ENCODE measurements at places on chromosomes 2 and 18.

- ATAC-seq: no peak
These were observed 205.9 kb downstream of the ACKR3 start for GRCh38 chr2:236775511-236775910.

GRCh38 chr2:198376677-198377076 is 572.3 kb downstream of the PLCL1 start:
- ATAC-seq: no peak

DNA sequence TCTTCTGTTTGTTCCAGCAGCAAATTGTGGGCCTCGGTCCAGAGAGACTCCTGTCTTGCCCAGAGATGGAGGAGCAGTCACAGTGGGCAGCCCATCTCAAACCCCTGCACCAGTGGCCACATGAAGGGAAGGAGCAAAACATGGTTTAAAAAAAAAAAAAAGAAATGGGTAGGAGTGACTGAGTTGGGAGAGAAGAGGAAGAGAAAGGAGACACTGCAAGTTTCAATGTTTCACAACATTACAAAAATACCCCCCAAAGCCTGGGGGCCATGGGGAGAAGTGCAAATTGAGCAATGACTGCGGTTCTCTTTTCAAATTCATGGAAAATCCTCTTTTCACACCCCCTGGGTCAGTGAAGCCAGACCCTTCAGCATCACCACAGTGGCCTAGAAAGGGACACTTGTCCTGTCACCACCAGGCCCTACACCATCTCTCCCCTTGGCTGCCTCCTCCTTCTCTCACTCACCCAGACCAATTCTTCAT is 117.1 kb downstream of the ZFP36L2 start:
- no peak for ATAC-seq

DNA sequence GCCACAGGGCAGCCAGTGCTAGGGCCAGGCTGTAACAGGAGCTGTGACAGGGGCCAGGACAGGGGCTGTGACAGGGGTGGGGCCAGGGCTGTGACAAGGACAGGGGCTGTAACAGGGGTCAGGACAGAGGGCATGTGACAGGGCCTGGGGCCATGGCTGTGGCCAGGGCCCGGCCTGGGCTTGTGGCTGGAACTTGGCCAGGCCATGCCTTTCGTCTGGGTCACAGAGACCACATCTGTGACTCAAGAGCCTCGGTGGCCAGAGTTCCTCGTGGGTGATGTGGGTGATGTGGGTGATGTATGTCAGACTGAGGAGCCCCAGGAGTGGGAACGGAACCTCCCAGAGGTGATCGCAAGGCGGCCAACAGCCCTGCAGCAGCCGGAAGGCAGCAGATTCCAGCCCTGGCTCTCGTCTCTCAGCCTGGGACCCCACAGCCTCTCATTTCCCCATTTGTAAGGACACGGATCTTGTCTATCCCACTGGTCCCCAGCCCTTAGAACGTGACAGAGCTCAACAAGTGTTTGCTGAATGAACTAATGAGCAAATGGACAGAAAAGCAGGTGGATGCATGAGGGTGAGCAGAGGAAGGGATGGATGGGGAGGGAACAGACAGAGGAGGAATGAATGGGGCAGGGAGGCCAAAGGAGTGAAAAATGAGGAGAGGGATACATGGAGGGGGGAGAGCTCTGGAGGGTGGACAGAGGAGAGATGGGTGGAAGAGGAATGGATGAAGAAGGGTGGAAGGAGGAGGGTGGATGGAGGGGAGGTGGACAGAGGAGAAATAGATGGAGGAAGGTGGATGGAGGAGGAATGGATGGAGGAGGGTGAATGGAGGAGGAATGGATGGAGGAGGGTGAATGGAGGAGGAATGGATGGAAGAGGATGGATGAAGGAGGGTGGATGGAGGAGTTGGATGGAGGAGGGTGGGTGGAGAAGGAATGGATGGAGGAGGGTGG is 17.3 kb downstream of the ESPNL start:
- peak; percentile 18 for ATAC-seq

GRCh38 chr2:31137211-31138036 is 816 bp downstream of the GALNT14 start:
- peak; percentile 12 for ATAC-seq

- ATAC-seq: peak; percentile 57
These were observed 174.0 kb downstream of the SMAD2 start for GRCh38 chr18:47756364-47757016.

DNA sequence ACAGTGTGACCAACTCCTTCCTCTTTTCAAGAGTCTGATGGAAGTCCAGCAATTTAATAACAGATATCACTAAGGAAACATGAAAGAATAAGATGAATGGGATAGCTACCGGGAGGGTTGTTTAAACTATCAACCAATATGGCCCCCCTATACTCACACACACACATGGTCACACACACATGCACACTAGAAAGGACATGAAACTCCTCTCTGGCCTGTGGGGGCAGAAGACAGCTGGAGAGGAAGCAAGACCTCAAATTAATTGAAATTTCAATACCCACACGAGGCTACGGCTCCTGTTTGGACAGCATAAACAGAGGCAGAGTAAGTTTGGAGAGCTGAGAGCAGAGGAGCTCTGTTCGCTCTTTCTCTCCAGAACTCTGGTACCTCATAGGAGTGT is 34.7 kb upstream of the REEP1 start:
- no peak for ATAC-seq

GRCh38 chr2:67565761-67566160 is 168.6 kb downstream of the ETAA1 start:
- peak; percentile 74 for ATAC-seq

DNA sequence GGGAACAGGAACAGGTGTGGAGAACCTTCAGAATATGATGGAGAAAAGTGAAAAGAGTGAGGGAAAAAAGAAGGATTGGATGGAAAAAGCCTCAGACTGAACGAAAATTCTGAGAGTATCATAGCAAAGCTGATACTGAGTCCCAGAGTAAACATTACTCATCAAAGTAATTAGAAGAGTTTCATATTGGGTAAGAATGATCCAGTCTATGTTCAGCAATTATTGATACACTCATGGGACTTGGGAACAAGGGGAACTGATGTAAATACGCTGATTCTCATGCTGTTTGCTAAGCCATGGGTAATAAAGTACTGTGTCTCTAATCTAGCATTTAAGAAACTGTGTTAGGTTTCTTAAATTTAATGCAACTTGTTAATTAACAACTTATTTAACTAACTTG is 219.9 kb upstream of the NOL4 start:
- ATAC-seq: no peak

GRCh38 chr2:120348134-120348736 is 2.3 kb downstream of the INHBB start:
- ATAC-seq: no peak

GRCh38 chr2:61585383-61585782 is 47.2 kb upstream of the XPO1 start:
- no peak for ATAC-seq

DNA sequence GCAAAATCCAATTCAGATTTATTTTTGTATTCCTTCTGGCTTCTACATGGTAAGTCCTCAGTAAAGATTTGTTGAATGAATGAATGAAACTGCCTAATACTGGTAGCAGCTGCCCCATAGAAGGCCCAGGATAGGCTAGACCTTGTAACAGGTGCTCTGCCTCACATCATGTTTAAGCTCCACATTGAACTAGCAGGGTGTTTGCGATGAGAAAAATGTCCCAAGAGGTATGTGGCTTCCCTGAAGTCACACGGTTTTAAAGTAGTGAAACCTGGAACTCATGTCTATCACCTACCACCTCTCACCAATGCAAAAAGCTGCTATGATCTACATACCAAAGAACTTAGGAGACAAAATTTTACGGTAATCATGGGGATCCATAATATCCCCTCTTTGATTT is 765 bp upstream of the LHCGR start:
- ATAC-seq: no peak

- peak; percentile 88 for ATAC-seq
These were observed 85.2 kb upstream of the GRB14 start for GRCh38 chr2:164706522-164706921.

DNA sequence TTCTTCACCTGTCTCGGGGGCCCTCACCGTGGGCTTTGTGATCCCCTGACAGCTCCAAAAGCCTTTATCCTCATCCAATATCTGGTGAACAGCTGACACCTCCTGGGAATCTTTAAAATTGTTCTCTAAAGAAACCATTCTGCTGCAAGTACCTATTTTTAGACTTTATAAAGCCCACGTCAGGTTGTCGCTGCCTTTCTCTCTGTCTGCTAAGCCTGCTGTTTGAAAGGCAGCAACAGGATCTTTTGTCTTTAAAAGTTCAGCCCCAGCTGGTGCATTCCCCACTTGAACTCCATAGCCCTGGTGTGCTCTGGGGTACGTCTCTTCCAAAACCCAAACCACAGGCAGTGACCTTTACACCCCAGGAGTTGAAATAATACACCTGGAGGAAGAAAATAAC is 145.0 kb downstream of the NEDD4L start:
- no peak for ATAC-seq

DNA sequence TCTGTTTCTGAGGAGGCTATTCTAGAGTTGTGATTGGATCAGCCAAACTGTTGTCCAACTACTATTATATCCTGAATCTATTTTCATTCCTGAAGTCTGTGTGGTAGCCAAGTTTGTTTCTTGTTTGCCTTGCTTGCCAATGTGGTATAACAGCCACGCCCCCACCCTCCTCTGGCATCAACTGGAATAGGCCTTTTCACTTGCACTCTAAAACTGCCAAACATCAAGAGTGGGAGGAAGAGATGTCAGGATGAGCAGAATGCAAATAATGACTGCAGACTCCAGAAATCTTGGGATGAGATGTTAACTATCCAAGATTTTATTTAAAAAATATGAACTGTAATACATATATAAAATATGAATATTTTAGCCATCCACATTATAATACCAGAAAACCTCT is 246.1 kb downstream of the NRXN1 start:
- no peak for ATAC-seq

- ATAC-seq: no peak
These were observed 1.4 kb downstream of the AKAIN1 start for GRCh38 chr18:5195656-5196055.

DNA sequence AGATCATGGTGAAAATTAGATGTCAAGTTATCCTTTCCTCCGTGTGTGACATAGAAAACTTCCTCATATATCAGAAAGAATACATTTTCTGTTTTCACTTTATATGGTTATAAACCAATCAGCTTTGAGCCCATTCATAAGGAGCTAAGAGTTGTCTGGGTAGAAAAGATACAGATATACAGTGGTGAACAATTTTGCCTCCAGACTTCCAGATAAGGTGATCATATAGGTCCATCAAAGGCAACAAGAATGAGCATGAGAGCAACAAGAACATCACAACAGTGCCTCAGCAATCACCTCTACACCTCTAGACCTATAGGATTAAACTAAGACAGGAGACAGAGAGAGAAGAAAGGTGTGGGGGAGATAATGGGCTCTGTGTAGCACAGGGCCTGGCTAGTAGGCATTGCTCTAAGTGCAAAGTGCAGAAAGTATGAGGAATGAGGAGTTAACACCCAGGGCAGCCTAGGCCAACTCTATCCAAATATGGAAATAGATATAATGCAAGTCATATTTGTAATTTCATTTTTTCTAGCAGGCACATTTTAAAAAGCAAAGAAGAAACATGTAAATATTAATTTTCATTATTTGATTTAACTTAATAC is 8.3 kb downstream of the TNP1 start:
- ATAC-seq: no peak

- ATAC-seq: no peak
These were observed 406.0 kb upstream of the ZEB2 start for GRCh38 chr2:144925886-144926285.

DNA sequence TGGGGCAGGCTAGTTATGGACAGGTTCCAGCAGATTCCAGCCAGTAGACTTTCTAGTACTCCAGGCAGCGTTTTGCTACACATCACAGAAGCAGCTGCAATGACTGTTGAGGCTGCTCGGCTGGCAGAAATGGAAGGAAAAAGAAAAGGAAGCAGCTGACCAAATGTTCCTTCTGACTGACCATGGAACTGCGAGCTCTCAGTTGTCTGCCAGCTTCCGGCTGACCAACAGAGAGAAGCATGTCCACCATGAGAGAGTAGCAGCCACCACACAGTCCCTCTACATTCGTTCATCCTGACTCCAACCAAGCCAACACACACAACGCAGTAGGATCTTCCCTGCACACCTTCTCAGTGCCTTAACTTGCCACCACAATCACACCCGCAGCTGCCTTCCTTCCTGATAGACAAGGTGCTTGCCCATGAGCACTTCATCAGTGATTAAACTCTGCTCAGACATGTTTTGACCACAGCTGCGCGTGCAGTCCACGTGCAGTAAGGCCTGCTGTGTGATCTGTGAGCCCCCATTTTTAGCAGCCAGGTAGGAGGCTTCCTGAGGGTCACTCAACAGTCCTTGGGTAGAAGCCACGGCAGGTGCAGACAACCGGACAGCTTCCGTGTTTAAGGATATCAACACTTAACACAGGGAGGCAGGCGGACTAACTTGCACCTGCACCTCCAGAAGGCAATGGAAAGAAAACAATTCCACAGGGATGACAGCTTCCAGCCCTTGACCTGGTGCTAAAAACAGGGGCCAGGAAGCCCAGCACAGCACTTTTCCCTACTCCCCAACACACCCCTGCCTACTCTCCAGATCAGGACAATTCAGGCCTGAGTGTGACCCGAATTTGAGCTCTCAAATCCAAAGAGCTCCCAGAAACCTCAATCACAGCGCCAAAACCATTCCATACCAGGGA is 996 bp downstream of the TGFBRAP1 start:
- peak; percentile 69 for ATAC-seq

DNA sequence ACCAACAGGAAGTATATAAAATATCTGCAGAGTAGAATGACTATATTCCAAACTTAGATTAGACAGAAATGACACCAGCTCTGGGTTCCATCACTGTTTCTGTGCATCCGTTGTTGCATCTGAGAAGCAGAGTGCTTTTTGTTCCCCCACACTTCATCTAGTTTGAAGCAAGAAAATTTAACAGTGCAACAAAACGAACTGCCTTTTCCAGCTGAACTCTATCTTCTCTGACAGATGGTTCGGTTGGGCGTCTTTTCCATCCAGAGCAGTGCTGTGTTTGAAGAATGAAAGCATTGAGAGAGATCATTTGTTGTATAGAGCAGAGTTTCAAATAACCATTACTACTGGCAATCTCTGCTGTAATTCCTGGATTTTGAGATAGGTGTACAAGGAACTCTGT is 757.5 kb downstream of the DPP10 start:
- no peak for ATAC-seq

- no peak for ATAC-seq
These were observed 51.0 kb downstream of the NPAS2 start for GRCh38 chr2:100870652-100871531.
